ENCODE measurements at places on chromosomes 5 and 9.

DNA sequence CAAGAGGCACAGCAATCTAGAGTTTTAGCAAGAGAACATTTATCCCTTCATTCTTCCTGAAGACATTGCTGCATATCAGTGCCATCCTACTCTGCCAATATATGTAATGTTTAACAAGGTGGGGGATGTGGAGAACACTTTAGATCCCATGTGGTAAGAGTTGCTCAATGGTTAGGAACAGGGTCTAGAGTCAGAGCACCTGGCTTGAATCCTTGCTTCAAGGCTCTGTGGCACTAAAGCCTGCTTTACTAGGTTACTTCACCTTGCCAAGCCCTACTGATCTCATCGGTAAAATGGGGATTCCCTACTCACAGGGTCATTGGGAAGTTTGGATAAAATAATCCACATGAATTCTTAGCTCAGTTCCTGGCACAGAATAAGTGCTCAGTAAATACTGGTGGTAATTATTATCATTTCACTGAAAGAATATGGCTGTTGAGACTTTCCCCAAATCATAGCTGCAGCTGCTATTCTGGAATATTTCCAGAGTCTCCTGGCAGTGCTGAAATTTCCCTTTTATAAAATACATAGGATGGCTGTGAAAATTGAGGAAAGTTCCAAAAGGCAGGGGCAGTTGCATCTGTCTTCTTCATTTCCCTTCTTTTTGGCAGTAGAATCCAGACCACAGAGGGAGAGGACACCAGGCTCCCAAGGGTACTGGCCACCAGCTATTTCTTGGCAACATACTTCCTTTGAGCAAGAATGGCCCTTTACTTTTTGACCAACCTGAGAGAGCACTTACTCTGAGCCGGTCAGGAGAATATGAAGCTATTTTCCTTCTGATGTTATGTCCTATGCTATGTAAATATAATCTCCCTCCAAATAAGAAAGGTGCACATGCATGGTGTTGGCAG, 142.8 kb downstream of the PALM2AKAP2 start:
- no peak for DNase-seq

- DNase-seq = peak; percentile 53
These were observed 1.1 kb downstream of the KIF2A start for GRCh38 chr5:62306896-62307689.

GRCh38 chr9:93161786-93162562, 22.0 kb upstream of the WNK2 start:
- DNase-seq = no peak

- DNase-seq = no peak
These were observed 89.1 kb upstream of the SLC30A5 start for GRCh38 chr5:69004676-69005075.

GRCh38 chr5:160445132-160445531, 23.5 kb downstream of the PTTG1 start:
- DNase-seq = no peak

GRCh38 chr5:107384256-107384655, 286.5 kb downstream of the EFNA5 start:
- DNase-seq = no peak

- DNase-seq = no peak
These were observed 2.3 kb downstream of the VAV2 start for GRCh38 chr9:133989625-133990365.

- DNase-seq = no peak
These were observed 271.5 kb downstream of the CDK5RAP2 start for GRCh38 chr9:120308495-120308894.

GRCh38 chr9:112846528-112847488, 43.9 kb downstream of the SLC46A2 start:
- DNase-seq = no peak

DNA sequence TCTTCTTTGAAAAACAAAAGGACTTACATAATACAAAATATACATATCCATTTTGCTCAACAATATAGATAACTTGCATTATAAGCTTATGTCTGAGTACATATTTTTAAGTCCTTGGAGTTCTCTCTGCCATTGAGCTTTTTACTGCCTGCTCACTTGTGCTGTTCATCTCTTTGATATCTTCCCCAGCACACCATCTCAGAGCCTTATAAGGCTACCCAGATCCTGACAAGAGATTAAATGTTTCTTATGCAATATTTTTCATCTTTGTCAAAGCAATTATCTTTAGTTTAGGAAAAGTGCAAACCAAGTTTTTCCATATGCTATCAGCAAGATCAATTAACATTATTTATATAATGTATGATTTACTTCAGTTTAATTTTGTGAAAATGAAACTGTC, 60.7 kb upstream of the ITGA1 start:
- DNase-seq = no peak

Measured in stimulated activated CD8-positive, alpha-beta memory T cell treated with anti-CD3 and anti-CD28 coated beads, Interleukin-15, amount 100 ng/mL, for 4 hours (primary cell).